ENCODE measurements at places on chromosomes 4 and X. TPM values are rescaled to one million over a fixed set of nuclear protein-coding genes. Genes with fewer than 3 reads are reported as not detected.

Gene CLCN5
- 2.2 TPM for total RNA-seq

Gene KLF8
- 1.6 TPM for total RNA-seq

Gene CSN1S1
- total RNA-seq = not detected

Gene FAM47E
- total RNA-seq = not detected

Gene KLHL4
- not detected for total RNA-seq

Gene RASGEF1B
- total RNA-seq = 6.9 TPM
